Kidney capillary endothelial cell (primary cell): ENCODE measurements at places on chromosomes 11 and 22.

- no peak for DNase-seq
Observed at GRCh38 chr22:38238519-38239071, 34.2 kb downstream of the TMEM184B start.

- DNase-seq: peak; percentile 69
Observed at GRCh38 chr11:107043242-107044006, 25.1 kb upstream of the GUCY1A2 start.

DNA sequence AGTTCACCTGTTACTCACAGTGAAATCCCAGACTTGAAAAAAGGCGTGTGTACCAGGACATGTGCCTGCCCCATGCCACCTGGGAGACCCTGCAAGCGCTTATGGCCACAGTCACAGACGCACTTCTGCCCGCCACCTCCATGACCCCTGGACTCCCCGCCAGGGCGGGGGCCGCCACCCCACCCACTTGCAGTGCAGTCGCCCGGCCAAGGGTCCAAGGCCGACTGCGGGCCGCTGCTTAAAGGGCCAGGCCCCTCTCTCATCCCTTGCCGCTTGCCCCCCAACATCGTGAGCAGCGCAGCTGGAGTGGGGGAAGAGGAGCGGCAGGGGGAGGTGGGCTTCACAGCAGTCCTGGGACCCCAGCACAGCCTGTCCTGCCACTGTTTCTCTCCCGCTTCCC lies 10.8 kb downstream of the DUSP8 start:
- DNase-seq: no peak

GRCh38 chr22:48793949-48794348 lies 1033.7 kb downstream of the BRD1 start:
- no peak for DNase-seq
